ENCODE measurements at places on chromosomes 16 and 17. TPM values are rescaled to one million over a fixed set of nuclear protein-coding genes. Genes with fewer than 3 reads are reported as not detected.

GRCh38 chr16:54273566-54273965 is 13.0 kb downstream of the IRX3 start:
- no peak for DNase-seq

- DNase-seq: no peak
Observed at GRCh38 chr16:89230255-89230654, 12.8 kb downstream of the ZNF778 start.

Gene ZACN
- total RNA-seq: not detected

- DNase-seq: peak; percentile 56
Observed at GRCh38 chr17:1108765-1109605, 70.8 kb downstream of the ABR start.

DNA sequence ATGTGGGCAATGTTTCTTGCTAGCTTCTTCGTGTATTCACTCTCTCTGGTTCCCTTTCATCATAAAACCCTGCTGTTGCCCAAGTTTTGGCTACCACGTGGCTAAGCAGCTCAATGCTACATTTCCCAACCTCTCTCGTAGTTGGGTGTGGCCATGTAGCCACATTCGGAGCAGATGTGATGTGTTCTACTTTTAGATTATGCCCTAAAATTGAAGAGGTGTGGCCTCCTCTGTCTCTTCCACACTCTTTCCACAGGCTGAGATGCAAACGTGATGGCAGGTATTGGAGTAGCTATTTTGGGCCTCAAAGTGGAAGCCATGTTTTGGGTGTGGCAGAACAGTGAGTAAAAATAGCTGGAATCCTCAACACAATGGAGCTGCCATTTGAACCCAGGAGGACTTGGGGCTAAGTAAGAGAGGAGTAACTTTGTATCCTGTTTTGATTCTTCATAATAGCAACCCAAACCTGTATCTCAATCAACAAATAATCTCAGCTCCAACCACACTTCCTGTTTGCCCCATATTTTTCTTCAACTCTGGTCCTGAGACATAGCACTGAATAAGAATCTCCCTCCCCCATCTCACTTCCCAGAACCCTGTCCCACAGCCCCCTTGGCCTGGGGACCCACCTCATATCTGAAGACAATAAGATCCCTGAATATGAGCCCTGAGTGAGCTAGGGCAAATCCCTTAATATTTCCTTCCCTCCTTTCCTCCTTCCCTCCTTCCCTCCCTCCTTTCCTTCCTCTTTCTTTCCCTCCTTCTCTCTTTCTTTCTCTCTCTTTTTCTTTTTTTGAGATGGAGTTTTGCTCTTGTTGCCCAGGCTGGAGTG is 4.0 kb downstream of the NUPR1 start:
- DNase-seq: peak; percentile 11

DNA sequence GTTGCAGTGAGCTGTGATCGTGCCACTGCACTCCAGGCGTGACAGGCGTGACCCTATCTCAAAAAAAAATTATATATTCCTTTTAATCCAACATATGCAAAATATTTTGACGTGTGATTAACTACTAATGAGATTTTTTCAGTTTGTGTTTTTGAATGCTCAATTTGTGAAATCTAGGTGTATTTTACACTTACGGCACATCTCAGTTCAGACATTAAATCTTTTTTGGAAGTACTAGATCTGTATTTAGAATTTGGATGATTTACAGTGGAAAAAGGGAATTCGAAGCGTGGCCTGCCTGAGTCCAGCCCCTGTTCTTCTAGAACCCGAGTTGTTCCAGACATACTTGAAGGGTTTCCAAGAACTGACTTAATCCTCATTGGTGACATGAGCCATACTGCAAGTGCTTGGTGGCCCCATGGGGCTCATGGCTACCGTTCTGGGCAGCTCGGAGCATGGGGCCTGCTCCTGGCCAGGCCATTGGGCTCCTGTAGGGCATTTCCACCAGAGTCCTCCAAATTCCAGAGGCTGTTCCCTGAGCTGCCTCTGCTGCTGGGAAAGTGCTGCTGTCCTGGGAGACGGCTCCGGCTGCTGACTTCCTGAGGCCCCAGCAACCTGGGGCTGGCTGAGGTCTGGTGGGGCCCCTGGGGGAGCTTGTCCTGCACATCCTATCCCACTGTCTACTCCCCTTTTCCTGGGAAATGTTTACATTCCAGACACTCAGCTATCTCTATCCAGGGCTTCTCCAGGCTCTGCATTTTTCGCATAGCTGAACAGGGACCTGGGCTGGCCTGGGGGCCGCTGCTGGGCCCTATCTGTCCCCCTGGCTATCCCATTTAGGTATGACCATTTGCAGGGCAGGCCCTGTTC is 27.2 kb downstream of the LLGL2 start:
- DNase-seq: no peak

Gene GAS2L2
- total RNA-seq: not detected

DNA sequence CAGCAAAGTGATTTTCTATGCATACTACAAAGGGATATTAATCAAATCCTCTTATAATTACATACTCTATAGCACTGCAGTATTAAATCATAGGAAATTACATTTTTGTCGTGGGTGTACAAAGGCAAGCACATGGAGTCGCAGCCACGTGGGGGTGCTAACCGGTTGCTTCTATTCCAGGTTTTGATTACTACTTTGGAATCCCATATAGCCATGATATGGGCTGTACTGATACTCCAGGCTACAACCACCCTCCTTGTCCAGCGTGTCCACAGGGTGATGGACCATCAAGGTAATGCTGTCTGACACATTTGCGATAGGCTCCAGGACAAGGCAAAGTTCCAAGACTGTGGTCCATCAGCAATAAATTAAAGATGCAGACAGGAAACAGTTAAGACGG is 60.1 kb downstream of the ARSG start:
- peak; percentile 21 for DNase-seq

- peak; percentile 54 for DNase-seq
Observed at GRCh38 chr17:2336852-2337543, at the start of gene SGSM2. Gene SGSM2, plus strand, starts transcription at chr17:2337501. Its CDS starts 188 bp downstream, at chr17:2337689.

- DNase-seq: no peak
Observed at GRCh38 chr17:4540687-4541327, 14.4 kb downstream of the MYBBP1A start.

GRCh38 chr17:12821376-12821940 is 32.2 kb downstream of the ARHGAP44 start:
- DNase-seq: no peak

DNA sequence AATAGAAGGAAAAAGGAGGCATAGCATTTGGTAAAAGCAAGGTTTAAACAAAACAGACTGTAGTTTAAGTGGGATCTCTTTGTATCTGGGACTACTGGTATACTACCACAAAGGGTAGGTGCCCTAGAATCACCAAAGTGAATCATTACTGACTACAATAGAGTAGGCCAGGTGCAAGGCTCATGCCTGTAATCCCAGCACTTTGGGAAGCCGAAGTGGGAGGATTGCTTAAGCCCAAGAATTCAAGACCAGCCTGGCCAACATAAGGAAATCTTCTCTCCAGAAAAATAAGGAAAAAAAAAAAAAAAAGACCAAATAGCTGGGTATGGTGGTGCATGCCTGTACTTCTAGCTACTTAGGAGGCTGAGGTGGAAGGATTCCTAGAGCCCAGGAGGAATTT is 60.8 kb upstream of the CORO6 start:
- DNase-seq: no peak

- no peak for DNase-seq
Observed at GRCh38 chr17:40547785-40548478, 17.3 kb downstream of the CCR7 start.

Data from MG63 (cell line).